Activated naive CD8-positive, alpha-beta T cell treated with anti-CD3 and anti-CD28 coated beads for 36 hours (primary cell): ENCODE measurements at places on chromosomes 13 and 19. TPM values are rescaled to one million over a fixed set of nuclear protein-coding genes. Genes with fewer than 3 reads are reported as not detected.

- H3K4me1 ChIP-seq = peaks cover 21% of the 10 kb centered on the region
- peaks cover 26% of the 10 kb centered on the region for H3K36me3 ChIP-seq
- no peaks in the 10 kb centered on the region for H3K27me3 ChIP-seq
- H3K4me3 ChIP-seq = no peak overlapping the region
- no peak for DNase-seq
These were observed 8.3 kb upstream of the ZNF556 start for GRCh38 chr19:2858864-2859263.

DNA sequence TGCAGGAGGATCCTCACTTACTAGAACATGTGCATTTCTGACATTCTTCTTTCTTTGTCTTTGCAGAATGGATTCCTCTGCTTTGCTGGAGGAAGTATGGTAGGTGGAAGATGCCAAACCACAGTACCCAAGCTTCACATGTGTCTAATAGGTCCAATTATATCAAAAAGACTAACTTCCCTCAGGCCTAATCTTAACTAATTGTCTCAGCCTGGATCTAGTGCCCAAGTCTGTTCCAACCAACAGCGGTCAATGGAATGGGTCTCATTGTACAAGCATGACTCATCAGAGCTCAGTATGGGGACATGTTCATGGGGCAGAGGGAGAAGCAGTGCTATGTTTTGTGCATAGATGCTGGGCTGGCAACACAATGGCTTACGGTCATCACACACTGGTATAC is 81.6 kb upstream of the CSNK1A1L start:
- no peak overlapping the region for H3K4me3 ChIP-seq
- H3K27me3 ChIP-seq = no peaks in the 10 kb centered on the region
- DNase-seq = no peak
- no peaks in the 10 kb centered on the region for H3K36me3 ChIP-seq
- no peaks in the 10 kb centered on the region for H3K4me1 ChIP-seq
- no peak overlapping the region for H3K27ac ChIP-seq

- H3K27ac ChIP-seq = no peak overlapping the region
- no peak for DNase-seq
- peaks cover 25% of the 10 kb centered on the region for H3K36me3 ChIP-seq
- no peaks in the 10 kb centered on the region for H3K27me3 ChIP-seq
- H3K4me3 ChIP-seq = no peak overlapping the region
These were observed 42.2 kb downstream of the BICRA start for GRCh38 chr19:47651132-47651531.

DNA sequence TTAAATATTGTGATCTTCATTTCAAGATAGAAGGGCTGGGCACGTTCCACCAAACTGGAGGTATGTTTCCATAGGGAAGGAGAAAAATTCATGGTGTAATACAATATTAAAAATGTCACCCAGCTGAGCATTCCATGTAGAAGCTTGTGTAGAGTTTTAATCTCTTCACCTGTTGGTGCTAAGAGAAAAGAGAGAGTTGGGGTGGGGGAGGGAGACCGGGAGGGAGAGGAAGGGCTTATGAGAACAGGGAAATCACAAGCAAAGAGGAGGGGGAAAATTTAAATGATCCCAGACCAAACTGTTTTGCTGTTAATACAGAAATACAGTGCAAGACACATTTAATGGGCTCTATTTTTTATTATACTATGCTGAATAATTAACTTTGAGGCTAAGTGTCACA is 345.8 kb downstream of the ZNF536 start:
- H3K4me3 ChIP-seq = no peak overlapping the region
- H3K27me3 ChIP-seq = peaks cover 19% of the 10 kb centered on the region
- no peak overlapping the region for H3K27ac ChIP-seq
- DNase-seq = no peak

DNA sequence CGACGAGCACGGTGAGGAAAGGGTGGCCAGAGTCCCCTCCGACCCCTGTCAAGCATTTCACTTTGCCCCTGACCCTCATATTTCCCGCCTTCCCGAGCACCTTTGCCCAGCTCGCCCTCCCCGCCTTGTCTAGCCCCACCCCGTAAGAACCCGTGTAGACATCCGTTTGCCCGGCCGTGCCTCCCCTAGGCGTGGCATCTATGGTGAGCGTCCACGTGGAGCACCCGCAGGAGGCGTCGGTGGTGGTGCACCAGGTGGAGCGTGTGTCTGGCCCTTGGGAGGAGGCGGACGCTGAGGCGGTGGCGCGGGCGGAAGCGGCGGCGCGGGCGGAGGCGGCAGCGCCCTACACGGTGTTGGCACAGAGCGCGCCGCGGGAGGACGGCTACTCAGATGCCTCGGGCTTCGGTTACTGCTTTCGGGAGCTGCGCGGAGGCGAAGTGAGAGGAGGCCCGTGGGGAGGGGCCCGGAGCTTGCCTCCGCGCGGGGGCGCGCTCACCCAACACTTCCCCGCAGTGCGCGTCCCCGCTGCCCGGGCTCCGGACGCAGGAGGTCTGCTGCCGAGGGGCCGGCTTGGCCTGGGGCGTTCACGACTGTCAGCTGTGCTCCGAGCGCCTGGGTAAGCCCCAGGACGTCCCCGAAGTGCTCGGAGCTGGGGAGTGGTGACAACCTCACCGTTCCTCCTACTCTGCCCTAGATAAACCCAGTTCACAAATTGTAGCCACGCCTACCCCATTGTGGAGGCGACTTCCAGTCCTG is 4.2 kb downstream of the LTBP4 start:
- H3K4me3 ChIP-seq = peak overlapping the region; percentile 76
- peaks cover 23% of the 10 kb centered on the region for H3K27me3 ChIP-seq
- peaks cover 52% of the 10 kb centered on the region for H3K4me1 ChIP-seq
- H3K36me3 ChIP-seq = no peaks in the 10 kb centered on the region
- H3K27ac ChIP-seq = peak overlapping the region; percentile 75
- peak; percentile 81 for DNase-seq

The KLK14 gene
- 0.31 TPM for total RNA-seq

- no peak for DNase-seq
- H3K27me3 ChIP-seq = peaks cover 23% of the 10 kb centered on the region
- no peaks in the 10 kb centered on the region for H3K36me3 ChIP-seq
- no peaks in the 10 kb centered on the region for H3K4me1 ChIP-seq
- H3K4me3 ChIP-seq = no peak overlapping the region
These were observed 32.9 kb downstream of the ZIC5 start for GRCh38 chr13:99938635-99939034.

GRCh38 chr19:51318687-51319648 is 7.5 kb downstream of the IGLON5 start:
- H3K27ac ChIP-seq = no peak overlapping the region
- H3K36me3 ChIP-seq = no peaks in the 10 kb centered on the region
- peaks cover 40% of the 10 kb centered on the region for H3K27me3 ChIP-seq
- H3K4me1 ChIP-seq = no peaks in the 10 kb centered on the region
- H3K4me3 ChIP-seq = no peak overlapping the region

DNA sequence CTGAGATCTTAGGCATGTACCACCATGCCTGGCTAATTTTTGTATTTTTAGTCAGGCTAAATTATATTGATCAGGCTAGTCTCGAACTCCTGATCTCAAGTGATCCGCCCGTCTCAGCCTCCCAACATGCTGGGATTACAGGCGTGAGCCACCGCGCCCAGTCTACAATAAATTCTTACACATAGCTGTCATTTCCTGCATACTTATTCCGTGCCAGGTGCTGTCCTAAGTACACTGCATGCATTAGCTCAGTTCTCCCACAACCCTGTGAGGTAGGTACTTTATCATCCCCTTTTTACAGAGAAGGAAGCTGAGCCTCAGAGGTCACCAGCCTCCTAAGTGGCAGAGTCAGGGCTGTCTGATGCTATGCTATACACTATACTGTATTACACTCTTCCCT is 7.2 kb upstream of the RHPN2 start:
- peaks cover 7% of the 10 kb centered on the region for H3K27me3 ChIP-seq
- no peak overlapping the region for H3K27ac ChIP-seq
- H3K4me3 ChIP-seq = no peak overlapping the region
- no peaks in the 10 kb centered on the region for H3K4me1 ChIP-seq
- no peaks in the 10 kb centered on the region for H3K36me3 ChIP-seq

DNA sequence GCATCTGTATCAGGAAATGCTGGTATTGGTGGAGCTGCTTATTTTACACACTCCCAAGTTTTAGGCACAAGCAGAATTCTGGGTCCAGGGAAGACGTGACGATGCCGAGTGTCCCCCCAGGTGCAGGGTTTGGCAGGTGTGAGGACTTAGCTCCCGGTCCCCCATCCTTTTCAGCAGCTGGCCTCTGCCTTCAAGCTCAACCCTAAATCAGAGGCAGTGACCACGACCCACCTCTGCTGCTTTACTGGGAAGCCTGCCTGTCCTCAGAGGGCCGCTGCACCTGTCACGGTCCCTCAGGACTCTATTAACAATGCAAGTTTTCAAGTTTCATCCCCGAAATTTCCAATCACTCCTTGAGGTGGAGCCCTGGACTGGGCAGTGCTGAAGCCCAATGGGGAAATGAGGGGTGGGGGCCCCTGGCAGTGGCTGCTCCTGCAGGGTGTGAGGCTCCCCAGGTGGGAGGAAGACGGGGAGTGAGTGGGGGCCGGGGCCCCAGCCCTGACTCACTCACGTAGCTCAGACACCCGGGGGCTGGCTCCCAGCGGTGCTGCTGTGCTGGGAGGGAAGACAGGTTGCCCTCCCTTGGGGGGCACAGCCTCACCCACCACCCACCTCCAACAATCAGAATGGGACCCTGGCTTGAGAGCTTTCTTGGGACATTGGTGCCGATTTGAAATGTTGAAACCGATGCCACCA is 92.6 kb upstream of the MCF2L start:
- H3K27me3 ChIP-seq = peaks cover 5% of the 10 kb centered on the region
- H3K27ac ChIP-seq = no peak overlapping the region
- no peak for DNase-seq

DNA sequence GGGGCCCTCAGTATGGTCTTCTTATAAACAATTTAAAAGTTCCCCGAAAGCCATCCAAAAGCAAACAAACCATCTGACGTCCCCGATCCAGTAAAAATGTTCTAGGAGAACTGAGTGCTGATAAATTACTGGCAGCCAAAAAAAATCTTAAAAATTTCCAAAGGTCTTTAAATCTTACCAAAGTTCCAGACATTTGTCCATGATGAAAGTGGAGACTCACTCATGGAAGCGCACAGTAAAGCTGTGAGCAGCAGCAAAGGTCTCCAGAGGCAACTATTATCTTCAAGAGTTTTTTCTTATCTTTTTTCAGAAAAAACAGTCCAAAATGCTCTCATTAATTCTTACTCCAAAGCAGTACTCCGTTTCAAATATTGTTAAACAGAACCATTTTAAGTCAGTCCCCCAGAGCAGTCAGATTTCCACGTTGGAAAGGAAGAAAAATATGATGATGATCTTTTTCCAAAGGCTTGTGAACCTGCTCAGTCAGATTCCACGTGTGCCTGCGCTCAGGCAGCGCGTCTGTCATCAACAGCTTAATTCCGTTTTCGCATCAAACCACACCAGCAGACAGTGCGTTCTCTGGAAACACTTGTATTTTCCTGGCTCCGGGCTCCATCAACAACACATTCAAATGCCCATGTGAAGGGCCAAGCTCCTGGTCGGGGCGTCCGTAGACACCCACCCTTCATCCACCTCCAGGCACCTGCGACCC is 85.4 kb downstream of the COL4A1 start:
- peaks cover 37% of the 10 kb centered on the region for H3K27me3 ChIP-seq
- H3K4me3 ChIP-seq = no peak overlapping the region
- no peaks in the 10 kb centered on the region for H3K4me1 ChIP-seq
- no peak overlapping the region for H3K27ac ChIP-seq
- H3K36me3 ChIP-seq = no peaks in the 10 kb centered on the region

GRCh38 chr13:112983428-112984196 is 14.6 kb downstream of the MCF2L start:
- H3K4me1 ChIP-seq = peaks cover 6% of the 10 kb centered on the region
- H3K27me3 ChIP-seq = no peaks in the 10 kb centered on the region
- DNase-seq = no peak
- no peak overlapping the region for H3K4me3 ChIP-seq
- no peak overlapping the region for H3K27ac ChIP-seq

The TEX29 gene
- 0.46 TPM for total RNA-seq

DNA sequence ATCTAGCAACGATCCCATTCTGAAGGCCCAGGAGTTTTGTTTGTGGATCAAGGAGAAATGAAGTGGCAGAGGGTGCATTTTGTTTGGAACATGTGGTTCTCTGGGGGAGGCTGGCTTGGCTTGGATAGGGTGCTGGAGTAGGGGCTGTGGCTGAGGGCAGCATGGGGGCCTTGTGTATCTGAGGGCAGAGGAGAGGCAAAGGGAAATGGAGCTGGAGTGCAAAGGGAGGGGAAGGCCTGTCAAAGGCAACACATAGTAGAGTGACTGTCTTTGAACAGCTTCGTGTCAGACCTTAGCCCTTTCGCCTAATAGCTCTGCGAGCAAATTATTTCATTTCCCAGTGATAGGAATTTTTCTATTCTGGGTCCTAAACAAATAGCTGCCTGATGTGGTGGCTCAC is 187.2 kb downstream of the KCNRG start:
- H3K27ac ChIP-seq = no peak overlapping the region
- H3K4me1 ChIP-seq = no peaks in the 10 kb centered on the region
- no peak for DNase-seq
- no peak overlapping the region for H3K4me3 ChIP-seq
- H3K36me3 ChIP-seq = no peaks in the 10 kb centered on the region

DNA sequence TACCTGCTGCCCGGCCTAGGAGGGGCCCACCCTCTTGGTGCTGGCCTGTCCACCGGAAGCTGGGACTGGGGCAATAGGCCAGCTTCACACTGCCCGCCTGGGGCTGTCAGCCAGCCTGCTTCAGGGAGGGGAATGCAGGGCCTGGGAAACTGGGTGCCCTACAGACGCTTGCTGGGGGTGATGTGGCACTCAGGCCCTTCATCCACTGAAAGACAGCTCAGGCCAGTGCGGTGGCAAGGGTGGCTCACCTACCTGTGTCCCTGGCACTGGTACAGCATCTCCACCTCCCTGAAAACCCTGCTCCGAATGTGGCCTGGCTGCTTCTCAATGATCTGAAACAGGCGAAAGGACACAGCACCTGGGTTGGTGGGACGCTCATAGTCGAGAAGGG is 7.8 kb downstream of the MKNK2 start:
- H3K27me3 ChIP-seq = no peaks in the 10 kb centered on the region
- H3K4me3 ChIP-seq = peak overlapping the region; percentile 74
- DNase-seq = no peak
- peaks cover 25% of the 10 kb centered on the region for H3K4me1 ChIP-seq
- H3K36me3 ChIP-seq = peaks cover 14% of the 10 kb centered on the region
- peak overlapping the region; percentile 86 for H3K27ac ChIP-seq

DNA sequence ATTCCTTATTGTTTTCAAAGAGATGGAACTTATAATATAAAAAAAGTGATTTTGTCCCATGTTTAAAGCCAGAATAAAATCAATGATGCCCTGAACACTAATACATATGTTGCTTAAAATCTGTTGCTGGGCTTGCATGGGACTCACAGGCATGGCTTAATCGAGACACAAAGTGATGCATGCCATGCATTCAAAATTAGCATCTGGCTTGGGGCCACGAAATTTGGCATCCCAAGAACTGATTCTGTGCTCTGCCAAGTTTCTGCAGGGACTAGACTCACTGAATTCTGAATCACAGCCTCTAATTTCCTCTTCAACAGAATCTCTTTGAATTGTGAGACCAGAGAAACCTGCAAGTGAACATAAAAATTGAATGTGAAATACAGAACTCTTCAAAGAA is 109.2 kb downstream of the PCDH17 start:
- no peak overlapping the region for H3K27ac ChIP-seq
- DNase-seq = no peak
- H3K36me3 ChIP-seq = no peaks in the 10 kb centered on the region
- no peaks in the 10 kb centered on the region for H3K27me3 ChIP-seq

- H3K4me1 ChIP-seq = peaks cover 2% of the 10 kb centered on the region
- DNase-seq = no peak
- no peak overlapping the region for H3K27ac ChIP-seq
- H3K27me3 ChIP-seq = no peaks in the 10 kb centered on the region
These were observed 59.0 kb downstream of the PTPRS start for GRCh38 chr19:5281588-5281987.

GRCh38 chr19:43561139-43561970 is 14.0 kb downstream of the XRCC1 start:
- no peaks in the 10 kb centered on the region for H3K27me3 ChIP-seq
- peaks cover 38% of the 10 kb centered on the region for H3K36me3 ChIP-seq
- H3K4me3 ChIP-seq = no peak overlapping the region
- no peak for DNase-seq
- H3K27ac ChIP-seq = peak overlapping the region; percentile 84

The NLRP4 gene
- not detected for total RNA-seq

The KIRREL2 gene
- total RNA-seq = 2.4 TPM
